ENCODE measurements at places on chromosomes 11 and 22. TPM values are rescaled to one million over a fixed set of nuclear protein-coding genes. Genes with fewer than 3 reads are reported as not detected.

SLCO2B1 gene
- 25.7 TPM for total RNA-seq

MUC2 gene
- total RNA-seq: not detected

SNX32 gene
- not detected for total RNA-seq

- peaks cover under 1% of the 10 kb centered on the region for H3K4me1 ChIP-seq
- ATAC-seq: no peak
- H3K27ac ChIP-seq: peak overlapping the region; percentile 3
These were observed 6.1 kb downstream of the UQCR10 start for GRCh38 chr22:29773233-29773632.

GRCh38 chr22:50189184-50189848 is 3.6 kb downstream of the TRABD start:
- H3K4me1 ChIP-seq: no peaks in the 10 kb centered on the region
- H3K36me3 ChIP-seq: peaks cover 15% of the 10 kb centered on the region
- no peaks in the 10 kb centered on the region for H3K27me3 ChIP-seq

- H3K27ac ChIP-seq: no peak overlapping the region
- peaks cover 3% of the 10 kb centered on the region for H3K4me1 ChIP-seq
- H3K36me3 ChIP-seq: no peaks in the 10 kb centered on the region
- H3K27me3 ChIP-seq: no peaks in the 10 kb centered on the region
These were observed 576 bp upstream of the BLID start for GRCh38 chr11:122116591-122116990.

DNA sequence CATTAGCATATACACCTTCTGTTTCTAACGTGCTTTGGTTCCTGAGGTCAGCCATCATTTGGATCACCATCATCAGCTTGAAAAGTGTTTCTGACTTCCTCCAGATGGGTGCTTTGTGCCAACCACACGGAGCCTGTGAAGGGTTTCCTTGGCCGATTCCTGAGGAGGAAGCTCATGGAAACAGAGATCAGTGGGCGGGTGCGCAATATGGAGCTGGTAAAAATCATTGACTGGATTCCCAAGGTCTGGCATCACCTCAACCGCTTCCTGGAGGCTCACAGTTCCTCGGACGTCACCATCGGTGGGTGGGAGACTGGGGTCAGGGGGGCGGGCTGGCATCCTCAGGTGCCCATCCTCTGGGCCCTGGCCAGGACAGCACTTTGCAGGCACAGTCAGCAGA is 54.8 kb downstream of the DBX1 start:
- no peaks in the 10 kb centered on the region for H3K27me3 ChIP-seq
- no peak for ATAC-seq
- peaks cover 95% of the 10 kb centered on the region for H3K36me3 ChIP-seq

DNA sequence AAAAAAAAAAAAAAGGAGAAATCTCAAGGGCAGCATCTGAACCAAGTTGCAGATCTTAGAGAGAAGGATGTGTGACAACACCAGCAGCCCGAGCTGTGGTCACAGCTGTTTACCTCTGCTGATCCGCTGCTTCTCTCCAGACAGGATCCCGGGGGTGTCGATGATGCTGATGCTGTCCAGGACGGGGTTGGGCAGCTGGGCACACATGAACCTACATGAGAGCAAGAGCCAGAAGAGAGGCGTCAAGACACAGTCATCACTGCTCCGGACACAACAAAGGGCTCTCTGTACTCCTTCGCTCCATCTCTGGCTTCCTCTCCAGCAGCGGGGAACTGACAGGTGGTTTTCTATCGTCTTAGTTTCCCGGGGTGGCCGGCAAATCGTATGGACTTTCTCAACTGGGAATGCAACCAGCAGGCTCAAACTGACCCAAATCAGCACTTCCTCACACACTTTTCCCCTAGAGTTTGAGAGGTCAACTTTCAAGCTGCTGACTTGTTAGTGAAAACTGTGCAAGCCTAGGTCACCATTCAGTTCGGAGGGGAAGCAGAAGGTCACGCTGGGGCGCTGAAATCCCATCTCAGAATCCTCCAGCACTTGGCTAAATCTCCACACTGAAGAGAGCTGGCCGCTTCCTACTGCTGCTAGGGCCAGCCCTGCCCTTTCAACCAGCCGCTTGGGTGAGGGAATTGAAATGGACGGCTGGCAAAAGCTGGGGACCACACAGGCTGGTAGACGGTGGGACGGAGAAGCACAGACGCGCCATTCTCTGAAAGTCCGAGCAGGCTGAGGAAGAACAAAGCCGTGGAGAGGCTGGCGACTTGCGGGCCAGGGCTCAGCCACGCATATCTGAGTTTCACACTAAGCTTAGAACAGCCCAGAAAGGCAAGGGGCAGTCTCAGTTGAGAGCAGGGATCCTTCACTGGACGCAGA is 3.8 kb downstream of the EHD1 start:
- peaks cover 90% of the 10 kb centered on the region for H3K4me1 ChIP-seq
- peak overlapping the region; percentile 92 for H3K4me3 ChIP-seq
- H3K27ac ChIP-seq: peak overlapping the region; percentile 97

GRCh38 chr11:117194267-117194666 is 4.9 kb upstream of the TAGLN start:
- no peak for ATAC-seq
- H3K4me3 ChIP-seq: no peak overlapping the region
- H3K27ac ChIP-seq: peak overlapping the region; percentile 37
- H3K4me1 ChIP-seq: peaks cover 6% of the 10 kb centered on the region
- peaks cover 70% of the 10 kb centered on the region for H3K36me3 ChIP-seq
- no peaks in the 10 kb centered on the region for H3K27me3 ChIP-seq

DNA sequence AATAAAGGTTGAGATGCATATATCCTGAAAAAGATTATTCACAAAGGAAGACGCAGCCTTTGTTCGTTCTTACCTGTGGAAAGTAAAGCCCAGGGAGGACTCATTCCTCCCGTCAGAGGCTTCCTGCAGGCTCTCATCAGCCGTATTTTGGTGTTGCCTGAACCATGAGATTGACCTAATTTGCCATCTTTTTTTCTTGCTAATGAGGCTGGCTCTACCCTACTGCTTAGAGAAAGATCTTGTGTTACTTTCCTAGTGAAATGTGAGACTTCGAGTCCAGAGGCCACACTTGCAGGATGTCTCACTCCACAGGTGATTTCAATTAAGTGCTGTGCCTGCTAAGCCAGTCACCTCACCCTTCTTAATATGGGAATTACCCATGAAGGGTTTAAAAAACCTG is 269.9 kb downstream of the NTM start:
- no peaks in the 10 kb centered on the region for H3K4me1 ChIP-seq
- no peak for ATAC-seq
- H3K4me3 ChIP-seq: no peak overlapping the region
